ENCODE measurements at places on chromosomes 2 and 18.

GRCh38 chr18:65206551-65207260 is 544.1 kb upstream of the CDH7 start:
- DNase-seq, result no peak

DNA sequence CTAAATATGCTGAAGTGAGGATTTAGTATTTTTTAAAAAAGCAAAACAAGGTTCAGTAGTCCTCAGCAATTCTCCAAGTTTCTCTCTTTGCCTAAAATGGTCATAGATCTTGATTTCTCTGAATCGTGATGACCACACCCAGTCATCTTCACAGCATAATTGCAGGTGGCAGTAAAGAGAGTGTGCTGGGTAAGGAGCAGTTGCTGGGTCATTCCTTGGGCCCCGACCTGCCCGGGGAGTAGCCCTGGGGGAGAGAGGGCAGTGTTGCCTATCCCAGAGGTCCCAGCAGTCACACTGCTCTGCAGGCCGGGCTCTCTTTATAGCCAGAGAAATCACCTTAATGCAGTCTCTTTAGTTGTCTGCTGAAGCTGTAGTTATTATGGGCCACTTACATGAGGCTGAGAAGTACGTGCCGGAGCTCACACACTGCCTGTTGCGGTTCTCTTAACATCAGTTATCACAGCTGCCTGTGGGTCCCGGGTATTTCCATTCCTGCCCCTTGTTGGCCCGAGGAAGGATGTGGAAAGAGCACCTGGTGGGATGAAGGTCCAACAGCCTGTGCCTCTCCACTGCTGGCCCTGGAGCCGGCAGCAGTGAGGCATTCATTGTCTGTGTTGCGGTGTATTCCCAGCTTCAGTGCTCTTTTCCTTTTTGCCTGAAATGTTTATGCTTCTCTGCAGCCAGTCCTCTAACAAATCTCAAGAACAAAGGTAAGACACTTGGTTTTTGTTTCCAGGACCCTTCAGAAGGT is 230.1 kb downstream of the ALPK2 start:
- DNase-seq, result no peak

DNA sequence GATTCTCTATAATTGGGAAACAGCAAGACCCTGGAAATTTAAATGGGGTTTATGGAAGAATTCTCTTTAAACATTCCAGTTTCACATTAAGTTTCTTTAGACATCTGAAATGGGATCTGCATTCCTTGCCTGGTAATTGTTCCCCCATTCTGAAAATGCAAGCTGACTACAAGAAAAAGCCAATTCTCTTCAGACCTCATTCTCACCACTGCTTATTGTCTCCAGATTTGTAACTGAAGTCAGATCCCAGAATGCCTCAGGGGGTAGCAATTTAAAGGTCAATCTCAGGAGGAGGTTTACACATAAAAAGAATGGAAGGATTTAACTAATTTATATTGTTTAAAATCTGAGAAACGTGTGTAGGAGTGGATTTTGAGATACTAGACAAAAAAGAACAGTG is 41.2 kb downstream of the COL3A1 start:
- no peak for DNase-seq

DNA sequence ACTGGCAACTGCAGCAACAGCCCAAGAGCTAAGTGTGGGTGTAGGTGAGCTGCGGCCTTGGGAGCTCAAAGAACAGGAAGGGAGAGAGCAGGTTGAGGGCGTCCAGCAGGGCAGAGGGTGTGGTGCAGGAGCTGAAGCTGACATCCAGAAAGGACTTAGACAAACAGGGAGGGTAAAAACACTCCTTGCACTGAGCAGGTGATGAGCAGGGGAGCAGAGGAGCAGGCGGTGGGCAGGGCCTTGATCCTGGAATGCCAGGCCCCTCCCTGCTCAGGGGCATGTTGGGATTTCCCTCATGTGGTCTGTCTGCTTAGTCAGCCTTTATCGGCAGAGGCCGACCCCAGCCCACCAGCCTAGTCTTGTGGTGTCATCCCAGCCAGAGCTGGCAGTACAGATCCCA is 63.6 kb downstream of the VSNL1 start:
- no peak for DNase-seq

DNA sequence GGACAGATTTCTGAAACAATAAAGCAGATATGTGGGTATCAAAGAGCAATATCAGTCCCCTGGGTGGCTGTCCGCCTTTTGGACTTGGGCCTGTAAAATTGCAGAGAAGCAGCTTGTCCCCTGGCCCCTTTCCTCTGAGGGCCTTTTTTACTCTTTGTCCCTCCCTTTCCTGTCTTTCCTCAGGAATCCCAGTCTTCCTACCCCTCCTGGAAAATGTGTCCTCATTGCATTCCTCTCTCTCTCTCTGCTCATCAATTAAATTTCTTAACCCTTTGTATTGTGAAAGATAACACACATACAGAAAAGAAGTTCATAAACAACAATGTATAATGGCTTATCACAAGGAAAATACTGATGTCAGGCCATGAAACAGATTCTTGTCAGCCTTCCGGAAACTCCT is 3.0 kb upstream of the GRB14 start:
- DNase-seq, result no peak

Measured in cerebellar cortex (tissue), 1 donor.